ENCODE measurements at places on chromosomes 7 and 10.

DNA sequence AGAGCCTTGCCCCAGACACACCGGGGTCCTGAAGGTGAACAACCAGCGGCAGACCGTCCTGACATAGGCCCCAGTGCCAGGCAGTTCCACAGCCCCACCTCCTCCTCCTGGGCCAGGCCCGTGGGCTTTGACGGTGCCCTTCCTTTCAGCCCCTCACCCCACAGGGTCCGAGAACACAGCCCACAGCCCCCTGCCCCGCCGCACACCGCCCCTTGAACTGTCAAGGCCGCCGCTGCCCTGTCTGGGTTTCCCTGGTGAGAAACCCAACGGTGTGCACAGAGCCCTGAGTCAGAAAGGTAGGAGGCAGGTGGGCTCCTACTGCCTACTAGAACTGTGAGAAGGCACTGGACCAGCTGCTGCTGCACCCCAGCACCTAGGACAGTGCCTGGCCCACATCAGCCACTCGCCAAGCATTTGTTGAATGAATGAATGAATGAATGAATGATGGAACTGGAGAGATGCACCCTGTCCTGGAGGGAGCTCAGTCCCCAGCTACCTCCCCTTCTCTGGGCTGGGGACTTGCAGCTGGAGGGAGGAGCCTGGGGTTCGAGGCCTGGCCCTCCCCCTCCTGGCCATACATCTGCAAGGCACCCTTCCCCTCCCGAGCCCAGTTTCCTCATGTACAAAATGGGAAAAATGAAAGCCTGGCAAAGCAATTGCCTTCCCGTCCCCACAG is 117.9 kb downstream of the SLIT1 start:
- DNase-seq: no peak

DNA sequence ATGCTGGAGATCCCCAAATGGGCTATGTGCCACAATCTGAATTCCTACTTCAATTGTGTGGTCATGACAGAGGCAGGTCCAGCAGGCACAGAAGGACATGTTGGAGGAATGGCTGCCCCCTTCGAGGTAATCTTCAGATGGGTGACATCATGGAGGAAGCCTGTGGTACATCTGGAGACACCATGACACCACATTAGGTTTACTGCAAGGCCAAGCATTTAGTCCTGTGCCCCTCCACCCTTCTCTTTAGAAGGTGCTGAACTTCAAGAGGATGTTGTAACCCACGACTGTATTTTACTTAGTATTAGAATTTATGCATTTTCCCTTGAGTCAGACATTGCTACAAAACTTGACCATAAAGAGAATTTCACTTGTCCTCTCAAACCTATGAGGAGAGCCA is 75.1 kb upstream of the DDC start:
- DNase-seq: no peak

GRCh38 chr7:101453617-101454016 is 90.9 kb downstream of the COL26A1 start:
- DNase-seq: peak; percentile 15

GRCh38 chr10:10967029-10967428 is 50.6 kb upstream of the CELF2 start:
- DNase-seq: no peak

DNA sequence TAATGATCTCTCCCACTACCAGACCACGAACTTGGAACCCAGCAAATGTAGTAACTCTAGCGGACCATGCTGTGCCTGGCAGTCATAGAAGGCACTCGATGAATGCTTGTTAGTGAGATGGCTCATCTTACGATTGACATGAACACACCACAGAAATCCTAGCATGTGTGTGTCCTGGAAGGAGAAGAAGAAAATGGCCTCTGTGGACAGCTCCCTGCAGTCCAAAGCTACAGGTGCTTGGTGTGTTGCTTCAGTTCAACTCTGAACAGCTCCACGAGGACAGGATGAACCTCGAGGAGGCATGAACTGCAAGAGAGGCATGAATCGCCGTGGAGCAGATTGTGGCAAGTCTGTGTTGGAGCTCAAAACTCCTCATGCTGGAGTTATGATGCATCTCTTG is 93.5 kb downstream of the KLF6 start:
- no peak for DNase-seq

DNA sequence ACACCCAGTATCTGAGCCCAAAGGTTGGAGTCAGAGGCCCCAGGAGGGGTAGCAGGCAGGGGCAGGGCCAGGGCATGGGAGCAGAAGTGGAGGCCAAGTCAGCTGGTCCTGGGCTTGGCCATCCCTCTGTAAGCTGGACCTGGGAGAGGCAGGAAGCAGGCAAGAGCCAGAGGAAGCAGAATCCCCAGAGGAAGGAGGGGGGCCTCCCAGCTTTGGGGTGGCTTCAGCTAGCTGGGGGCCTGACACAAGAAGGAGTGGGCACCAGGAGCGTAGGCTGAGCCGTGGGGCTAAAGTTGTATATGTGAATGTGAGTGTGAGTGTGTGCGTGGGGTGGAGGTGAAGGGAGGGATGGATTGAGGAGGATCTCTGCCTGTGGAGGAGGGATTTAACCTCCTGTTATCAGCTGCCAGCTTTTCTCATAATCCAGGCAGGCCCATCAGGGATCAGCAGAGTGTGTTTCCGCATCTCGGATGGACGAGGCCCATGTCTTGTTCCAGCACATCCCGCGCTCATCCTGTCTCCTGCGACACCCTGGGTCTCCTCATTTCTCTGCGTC is 54.0 kb downstream of the NEURL1 start:
- no peak for DNase-seq

DNA sequence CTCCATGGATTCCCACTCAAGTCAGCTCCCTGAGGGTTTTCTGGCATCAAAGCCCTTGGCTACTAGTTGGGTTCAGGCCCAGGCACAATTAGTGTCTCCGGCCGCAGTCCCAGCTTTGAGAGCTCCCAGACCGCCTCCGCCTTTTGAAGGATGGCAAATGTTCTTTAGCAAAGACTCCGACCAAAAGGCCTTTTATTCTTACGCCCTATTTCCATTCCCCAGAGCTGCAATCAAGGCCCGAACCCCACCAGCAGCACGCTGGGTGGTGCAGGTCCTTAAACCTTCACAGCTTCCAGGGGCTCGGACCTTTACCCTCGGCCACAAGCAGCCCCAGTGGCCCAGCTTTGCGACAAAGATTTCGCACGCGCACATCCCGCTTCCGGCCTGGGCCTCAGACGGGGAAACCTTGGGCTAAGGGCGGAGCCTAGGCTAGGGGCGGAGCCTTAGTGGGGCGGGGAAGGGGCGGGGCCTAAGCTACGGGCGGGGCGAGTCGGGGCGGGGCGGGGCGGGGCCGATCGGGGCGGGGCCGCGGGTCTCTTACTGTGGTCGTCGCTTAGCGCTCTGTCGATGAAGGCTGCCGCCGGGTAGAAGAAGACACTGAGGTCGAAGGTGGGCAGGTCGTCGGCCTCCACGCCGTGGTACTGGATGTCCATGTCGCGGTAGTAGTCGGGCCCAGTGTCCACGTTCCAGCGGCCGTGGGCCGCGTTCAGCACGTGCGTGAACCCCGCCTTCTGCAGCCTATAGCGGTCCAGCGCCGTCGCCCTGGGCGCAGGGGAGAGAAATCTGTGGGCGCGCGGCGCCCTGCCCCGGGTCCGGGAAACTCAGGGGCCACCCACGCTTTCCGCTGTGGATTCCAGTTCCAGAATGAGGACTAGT is 68.0 kb upstream of the SAMD8 start:
- no peak for DNase-seq

DNA sequence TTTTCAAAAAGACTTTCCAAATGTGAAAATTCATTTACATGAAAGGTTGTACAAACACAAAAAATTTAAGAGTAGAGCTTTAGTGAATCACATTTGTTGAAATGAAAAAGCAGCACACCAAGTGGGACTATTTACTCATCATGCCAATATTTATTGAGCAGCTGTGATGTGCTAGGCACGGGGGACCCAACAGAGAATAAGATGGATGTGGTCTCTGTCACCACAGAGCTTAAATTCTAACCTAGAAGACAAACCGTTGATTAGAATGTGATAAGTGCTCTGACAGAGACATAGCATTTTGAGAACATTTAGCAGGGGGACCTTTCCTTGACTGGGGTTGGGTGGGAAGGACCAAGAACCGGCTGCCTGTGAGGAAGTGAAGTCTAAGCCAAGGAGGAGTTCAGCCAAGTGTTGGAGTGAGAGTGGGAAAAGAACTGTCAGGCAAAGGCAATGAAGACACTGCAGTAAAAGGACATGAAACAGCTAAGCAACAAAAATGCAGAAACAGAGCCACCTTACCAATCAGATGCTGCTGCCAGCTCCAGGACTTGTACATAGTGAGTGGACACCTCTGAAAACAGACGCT is 19.1 kb downstream of the ADAM12 start:
- DNase-seq: no peak

GRCh38 chr7:151925446-151926335 is 30.6 kb upstream of the GALNTL5 start:
- no peak for DNase-seq

DNA sequence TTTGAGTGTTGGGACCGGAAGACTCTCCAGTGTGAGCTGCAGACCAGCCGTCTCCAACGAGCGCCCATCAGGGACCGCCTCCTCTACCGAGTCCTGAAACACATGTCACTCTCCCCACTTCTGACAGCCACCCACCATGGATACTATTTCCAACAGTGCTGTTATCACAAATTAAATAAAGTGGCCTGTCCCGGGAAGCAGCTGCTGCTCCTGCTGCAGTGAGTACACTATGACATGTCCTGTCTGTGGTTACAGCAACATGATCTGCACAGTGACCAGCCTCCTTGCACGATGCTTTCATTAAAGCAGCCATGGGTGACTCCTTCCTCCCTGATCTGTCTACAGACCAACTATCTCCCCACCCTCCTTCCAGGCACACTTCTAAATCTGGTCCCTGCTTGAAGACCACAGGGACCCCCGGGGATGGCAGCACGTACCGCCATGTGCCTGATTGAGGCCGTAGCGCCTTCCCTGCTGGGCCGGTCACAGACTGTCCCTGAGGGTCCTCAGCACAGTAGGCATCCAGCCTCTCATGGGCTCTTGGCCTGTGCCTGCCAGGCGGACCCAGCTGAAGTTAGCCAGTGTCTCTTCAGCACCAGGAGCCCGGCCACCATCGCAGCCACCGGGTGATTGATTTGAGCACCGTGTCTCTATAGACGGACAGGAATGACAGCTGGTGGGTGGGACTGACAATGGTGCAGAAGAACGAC is 58.8 kb downstream of the TCERG1L start:
- DNase-seq: no peak

- DNase-seq: peak; percentile 18
These were observed 588 bp upstream of the PAOX start for GRCh38 chr10:133378251-133379096.

GRCh38 chr7:140360697-140361229 is 37.6 kb downstream of the SLC37A3 start:
- DNase-seq: no peak

- peak; percentile 76 for DNase-seq
These were observed 274.3 kb downstream of the CCDC3 start for GRCh38 chr10:12726971-12727831.

DNA sequence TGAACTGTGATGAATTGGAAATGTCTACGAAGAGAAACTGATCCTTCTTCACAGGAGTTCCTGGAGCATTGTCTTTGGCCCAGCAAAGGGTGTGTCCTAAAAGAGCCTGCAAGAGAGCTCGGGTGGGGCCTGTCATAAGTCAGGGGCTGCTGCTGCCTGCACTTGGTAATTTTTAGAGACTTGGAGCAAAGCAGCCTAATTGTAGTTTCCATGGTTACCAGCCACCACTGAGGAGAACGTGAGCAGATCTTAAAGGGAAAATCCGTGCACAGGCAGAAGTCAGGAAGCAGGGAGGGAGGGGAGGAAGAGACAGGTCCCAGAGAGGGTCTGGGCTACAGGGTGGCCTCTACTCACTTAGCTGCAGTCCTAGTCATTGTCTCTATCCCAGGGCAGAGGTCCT is 463.6 kb downstream of the PLXNA4 start:
- DNase-seq: no peak

DNA sequence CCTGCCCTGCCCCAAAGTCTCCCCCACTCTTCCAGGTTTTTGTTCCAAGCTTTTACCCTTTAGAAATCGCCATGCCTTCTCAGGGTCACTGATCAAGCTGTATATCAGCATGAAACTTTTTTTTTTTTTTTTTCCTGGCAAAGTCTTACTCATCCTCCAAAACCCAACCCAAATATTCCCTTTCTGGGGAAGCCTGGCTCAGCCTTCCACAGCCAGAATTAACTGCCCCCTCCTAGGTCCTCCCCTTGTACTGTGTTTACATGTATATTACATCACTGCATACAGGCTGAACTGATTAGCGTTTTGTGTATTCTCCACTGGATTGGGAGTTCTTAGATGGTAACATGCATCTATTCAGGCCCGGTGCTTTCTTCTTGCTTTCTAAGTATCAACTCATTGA is 4.6 kb upstream of the NOBOX start:
- DNase-seq: no peak

DNA sequence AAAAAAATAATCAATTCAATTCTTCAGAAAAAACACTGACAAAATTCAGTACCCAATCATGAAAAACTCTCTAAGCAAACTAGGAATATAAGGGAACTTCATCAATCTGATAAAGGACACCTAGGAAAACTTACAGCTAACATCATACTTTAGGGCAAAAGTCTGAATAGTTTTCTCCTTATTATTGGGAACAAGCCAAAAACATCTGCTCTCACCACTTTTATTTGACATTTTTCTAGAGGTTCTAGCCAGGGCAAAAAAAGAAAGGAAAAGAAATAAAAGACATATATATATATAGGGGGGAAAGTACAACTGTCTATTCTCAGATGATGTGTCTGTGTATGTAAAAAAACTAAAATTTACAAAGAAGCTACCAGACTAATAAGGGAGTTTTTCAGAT is 19.0 kb downstream of the CDK6 start:
- DNase-seq: no peak

DNA sequence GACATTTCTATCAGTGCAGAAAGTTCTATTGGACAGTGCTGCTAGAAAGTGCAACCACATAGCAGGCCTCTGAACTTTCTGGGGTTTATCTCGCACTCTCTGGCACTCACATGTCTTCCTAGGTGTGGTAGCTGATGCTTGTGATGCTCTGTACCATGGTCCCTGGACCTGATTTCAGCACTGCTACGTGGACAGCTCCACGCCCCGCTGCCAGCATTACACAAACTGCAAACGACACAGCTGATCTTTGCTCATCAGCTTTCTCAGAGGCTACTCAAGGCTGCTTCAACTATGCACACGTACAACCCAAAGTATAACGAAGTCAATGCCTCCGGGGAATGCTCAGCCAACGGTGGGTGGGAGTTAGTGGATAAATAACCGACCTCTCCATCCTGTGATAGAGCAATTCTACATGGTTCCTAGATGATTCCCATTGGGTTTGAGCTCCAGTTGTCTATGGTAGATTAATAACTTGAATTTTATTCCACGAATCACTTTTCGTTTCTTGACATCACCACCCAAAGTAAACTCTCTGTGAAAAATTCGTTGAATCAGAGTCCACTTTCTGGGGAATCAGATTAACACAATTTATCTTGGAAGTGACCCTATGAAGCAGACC is 302.5 kb downstream of the ACTR3B start:
- no peak for DNase-seq

DNA sequence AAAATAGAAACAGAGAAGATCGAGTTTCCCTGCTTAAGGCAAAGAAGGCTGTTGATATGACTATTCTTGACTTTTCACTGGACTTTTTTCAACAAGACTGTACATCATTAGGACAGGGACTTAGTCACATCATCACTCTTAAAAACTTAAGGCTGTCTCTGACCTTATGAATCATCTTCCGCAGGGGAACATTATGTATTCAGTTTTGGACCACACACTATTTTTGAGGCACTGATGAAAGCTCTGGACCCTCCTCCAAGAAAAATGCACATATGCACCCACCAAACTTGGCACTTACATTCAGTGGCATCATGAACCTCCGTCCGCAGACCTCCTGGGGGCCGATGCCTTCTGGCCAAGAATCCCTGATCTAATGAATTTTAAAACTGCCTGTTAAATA is 96.4 kb downstream of the CALD1 start:
- DNase-seq: peak; percentile 82
